ENCODE measurements at places on chromosomes 7 and 10.
A peak's percentile ranks its signal among the peaks of the same experiment; 100 is the strongest.

DNA sequence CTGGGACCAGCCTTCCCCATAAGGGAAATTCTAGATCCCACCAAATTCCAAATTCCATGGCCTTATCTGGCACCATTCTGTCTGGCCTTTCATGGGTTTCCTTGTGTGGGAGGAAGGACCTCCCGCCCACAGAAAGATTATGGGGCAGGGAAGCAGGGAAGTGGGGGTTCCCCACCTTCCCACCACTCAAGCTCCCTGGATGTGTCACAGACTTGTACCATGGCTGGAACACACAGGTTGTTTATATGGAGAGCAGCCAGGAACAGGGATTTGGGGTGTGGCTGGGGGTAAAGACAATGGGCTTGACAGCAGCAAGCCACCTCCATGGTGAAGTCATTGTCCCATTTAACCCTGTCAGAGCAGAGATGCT is 18.3 kb downstream of the UNC5B start:
- DNase-seq: no peak

GRCh38 chr7:99253369-99253768 is 19.3 kb upstream of the MYH16 start:
- no peak for DNase-seq

DNA sequence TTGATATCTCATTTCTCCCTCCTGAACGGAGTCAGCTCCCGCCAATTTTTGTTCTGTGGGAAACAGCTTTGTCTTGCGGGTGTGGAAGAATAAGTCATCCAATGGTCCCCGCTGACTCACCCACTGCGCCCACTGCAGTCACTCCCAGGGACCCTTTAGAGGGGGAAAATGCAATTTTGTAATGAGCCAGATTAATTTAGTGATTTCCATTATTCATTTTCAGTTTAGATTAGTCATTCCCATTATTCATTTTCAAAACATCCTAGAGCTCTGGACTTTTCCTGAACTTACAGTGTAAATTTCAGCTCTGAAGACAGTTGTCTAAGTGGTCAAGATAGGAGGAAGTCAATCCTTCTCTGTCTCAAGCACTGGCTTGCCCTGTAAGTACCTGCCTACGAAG is 154.9 kb upstream of the TMEM72 start:
- no peak for DNase-seq

GRCh38 chr10:120453886-120454285 is 3.1 kb upstream of the PLPP4 start:
- no peak for DNase-seq

- no peak for DNase-seq
Observed at GRCh38 chr10:127922675-127923366, 15.9 kb downstream of the PTPRE start.

DNA sequence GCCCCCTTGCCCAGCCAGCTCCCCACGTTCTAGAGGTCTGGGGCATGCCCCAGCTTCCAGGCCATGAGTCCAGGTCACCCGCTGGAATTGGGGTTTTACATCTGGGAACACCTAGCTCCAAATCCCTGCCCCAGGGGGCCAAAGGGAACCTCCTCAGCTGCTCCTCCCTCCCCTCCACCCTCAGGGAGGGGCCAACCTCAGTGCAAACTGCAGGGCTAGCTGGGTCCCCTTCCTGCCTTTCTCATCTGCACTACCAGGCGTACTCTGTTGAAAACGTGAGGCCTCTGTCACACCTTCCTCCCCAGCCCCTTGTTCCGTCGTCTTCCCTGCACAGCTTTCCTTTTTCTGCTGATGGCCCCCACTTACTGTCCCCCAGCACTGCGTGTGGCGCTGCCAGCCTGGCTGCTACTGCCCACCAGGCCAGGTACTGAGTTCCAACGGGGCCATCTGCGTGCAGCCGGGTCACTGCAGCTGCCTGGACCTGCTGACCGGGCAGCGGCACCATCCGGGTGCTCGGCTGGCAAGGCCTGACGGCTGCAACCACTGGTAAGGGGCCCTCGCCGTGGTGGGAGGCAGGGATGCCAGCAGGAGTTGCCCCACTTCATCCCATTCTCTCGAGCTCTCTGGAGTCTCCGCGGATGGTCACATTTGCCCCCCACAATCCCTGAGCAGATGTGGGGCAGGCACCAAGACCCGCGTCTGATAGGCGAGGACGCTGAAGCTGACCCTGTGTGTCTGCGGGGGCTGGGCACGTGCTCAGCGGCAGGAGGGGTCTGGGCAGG is 24.7 kb upstream of the ZNF862 start:
- DNase-seq: no peak

- peak; percentile 15 for DNase-seq
Observed at GRCh38 chr7:142384493-142384922, 126.7 kb upstream of the PRSS58 start.

- DNase-seq: peak; percentile 23
Observed at GRCh38 chr7:132049462-132050304, 493.3 kb upstream of the PODXL start.

DNA sequence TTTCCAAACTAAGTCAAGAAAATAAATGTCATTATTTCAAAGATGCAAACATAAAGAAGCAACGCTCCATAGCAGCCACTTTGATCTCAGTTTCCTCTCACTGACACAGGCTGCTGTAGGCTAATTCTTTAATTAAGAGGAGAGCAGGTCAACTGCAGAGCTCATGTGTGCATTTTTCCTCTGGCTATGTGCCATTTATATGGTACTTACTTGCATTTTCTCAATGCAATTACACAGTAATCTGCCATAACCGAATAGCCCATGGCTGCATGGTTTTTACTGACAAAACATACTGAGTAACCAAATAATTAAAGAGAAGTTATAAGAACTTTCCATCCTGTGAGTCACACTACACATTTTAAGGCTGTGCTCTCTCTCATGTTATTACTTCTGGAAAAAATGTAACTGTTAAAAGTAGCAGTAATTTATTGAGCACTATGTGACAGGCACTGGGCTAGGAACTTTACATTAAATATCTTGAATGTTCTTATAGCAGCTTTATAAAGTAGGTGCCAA is 122.0 kb downstream of the ELAPOR2 start:
- no peak for DNase-seq

DNA sequence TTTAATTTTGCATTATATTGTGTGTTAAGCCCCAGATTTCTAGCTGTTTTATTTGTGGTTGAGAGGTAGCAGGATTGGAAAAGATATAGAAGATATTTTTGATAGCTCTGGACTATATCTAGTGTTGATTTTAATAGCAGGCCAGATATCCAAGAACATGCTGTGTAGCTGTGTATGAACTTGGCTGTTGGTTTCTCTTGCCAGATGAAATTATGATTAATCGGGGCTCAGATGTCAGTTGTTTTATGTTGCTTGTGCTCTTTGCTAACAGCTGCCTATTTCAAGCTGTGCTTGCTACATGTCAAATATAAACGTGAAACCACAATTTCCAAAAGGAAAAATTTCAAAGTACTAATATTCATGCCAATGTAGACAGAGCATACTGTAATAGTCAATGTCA is 141.1 kb downstream of the GRM3 start:
- DNase-seq: no peak

- no peak for DNase-seq
Observed at GRCh38 chr10:20970708-20971107, 73.6 kb upstream of the NEBL start.

DNA sequence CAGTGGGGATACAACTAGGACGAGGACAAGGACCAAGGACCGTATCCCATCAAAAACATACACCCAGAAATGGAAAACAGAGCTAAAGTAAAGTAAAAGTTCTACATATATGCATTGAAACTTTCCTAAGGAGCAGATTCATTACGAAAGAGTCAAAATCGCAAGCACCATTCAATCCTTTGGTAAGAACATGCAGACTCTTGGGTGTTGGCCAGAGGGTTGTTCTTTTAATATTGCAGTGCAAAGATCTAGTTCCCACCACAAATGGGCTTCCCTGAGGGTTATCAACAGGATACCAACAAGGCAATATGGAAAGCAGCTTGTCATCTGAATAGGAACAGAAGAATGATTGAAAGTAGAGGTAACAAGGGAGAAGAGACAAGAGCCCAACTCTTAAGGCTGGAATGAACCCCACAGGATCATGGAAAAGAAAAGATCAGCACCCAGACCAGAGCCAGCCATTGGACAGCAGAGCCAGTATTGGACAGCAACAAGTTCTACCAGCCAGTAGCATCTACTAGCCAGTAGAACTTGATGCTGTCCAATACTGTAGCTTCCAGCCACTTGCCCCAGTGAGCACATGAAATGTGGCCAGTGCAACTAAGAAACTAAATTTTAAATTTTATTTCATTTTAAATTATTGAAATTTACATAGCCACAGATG is 66.0 kb downstream of the OSBPL3 start:
- DNase-seq: no peak

DNA sequence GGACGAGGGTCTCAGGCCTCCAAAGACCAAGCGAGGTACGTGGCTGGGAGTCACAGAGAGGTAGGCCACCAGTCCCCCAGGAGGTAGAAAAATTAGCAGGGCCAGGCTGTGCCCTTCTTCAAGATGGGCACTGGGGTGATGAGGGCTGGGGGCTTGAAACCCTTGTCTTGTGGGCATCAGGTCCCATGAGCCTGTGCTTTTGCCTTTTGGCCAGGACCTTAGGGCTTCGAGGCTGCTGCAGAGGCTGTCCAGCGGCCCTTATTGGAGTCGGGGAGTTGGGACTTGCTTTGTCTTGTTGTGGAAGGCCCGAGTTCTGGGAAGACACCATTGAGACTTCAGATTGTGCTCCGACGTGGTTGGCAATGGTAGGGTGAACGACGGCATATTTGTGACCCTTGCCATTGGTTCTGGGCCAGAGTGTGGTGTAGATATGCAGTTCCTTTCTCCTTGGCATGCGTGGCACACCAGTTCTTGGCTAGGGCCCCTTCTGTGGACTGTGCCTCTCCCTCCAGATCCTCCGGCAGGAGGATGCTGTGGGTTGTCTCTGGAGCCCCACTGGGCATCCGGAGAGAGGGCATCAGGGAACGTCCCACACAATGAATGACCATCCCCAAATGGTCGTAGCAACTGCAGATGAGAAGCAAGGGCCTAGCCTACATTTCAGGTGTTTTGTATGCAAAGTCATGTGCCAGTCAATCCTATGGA is 931 bp downstream of the SH2D4B start:
- DNase-seq: no peak

DNA sequence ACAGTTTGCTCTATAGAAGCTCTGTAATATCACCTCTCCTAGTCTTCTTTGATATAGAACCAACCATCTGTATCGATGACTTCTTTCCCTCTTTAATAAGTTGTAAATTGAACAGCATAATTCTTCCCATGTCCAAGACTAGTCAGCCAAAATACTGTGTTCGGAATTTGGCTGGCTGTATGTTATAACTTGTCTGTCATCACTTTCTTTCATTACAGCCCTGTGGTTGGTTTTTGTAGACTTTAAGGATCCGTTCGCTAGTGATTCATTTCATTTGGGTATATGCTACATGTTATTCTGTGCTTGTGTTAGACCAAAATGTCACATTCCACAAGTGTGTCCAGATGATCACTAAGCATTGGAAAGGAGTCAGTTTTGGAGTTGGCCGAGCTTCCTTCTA is 155.4 kb upstream of the ITGB1 start:
- no peak for DNase-seq

DNA sequence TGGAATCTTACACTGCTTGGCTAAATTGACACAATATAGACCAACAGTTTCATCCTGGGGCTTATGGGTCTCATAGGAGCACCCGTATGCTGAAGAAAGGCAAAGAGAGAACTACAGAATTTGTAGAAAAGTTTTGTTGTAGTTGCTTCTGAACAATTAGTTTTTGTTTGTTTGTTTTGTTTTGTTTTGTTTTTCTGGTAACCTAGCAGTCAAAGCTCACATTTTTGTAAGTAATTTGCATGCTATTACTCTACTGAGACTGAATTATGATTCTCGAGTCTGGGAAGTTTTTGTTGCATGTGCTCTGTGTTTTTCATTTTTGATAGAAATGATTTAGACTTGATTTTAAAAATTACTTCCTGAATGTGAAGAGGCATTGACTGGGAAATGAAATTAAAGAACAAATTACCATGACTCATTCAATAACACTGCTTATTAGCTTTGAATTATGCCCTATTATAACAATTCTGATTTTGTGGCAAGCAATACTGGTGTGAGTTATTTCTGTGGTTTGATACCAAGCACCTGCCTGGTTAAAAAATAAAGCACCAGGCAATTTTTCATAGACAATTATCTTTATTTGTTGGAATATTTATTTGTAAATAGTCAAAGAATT is 438 bp downstream of the LSMEM1 start:
- DNase-seq: no peak

GRCh38 chr7:29230871-29231345 is 36.3 kb downstream of the CHN2 start:
- DNase-seq: no peak

GRCh38 chr10:13823709-13824405 is 237.1 kb downstream of the PRPF18 start:
- DNase-seq: no peak

DNA sequence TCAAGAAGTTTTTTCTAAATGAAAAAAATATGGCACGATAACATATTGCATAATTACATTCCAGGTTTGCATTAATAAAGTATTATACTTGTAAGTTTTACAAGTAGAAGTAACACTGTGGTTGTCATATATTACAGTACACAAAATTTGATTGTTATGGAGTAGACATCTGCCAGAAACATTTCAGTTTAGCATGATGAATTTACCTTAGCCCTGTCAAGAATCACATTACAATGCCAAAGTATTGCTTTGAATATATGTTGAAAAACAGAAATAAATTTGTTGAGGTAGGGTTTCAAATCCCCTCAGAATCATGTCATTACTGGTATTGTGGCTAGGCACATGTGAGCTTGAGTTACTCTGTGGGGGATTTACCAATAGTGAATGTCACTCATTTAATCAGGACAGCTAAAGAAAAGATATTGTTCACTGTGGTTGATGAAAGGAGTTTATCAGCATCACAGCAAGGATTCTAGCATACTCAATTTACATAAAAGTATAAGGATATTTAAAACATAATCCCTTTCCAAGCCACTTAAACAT is 112.1 kb downstream of the MDFIC start:
- DNase-seq: no peak

GRCh38 chr10:62244785-62245467 is 23.7 kb downstream of the RTKN2 start:
- no peak for DNase-seq

DNA sequence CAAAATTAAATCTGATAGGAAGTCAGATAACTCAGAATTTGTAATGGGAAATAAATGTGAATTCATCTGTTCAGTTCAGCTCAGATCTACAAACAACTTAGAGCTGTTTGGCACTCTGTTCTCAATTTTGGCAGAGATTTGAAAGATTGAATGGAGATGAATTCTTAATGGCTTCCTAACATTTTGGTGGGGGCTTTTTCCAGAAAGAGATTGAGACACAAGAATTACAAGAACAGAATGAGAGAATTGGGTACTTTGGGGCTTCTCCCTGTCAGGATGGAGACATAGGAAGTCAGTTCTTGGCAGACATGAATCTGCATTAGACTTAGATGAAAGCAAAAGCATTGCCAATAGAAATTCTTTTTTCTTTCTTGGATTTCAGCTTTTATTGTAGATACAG is 39.0 kb upstream of the PTPRZ1 start:
- DNase-seq: no peak

GRCh38 chr10:470339-471003 is 219.0 kb downstream of the DIP2C start:
- DNase-seq: no peak

DNA sequence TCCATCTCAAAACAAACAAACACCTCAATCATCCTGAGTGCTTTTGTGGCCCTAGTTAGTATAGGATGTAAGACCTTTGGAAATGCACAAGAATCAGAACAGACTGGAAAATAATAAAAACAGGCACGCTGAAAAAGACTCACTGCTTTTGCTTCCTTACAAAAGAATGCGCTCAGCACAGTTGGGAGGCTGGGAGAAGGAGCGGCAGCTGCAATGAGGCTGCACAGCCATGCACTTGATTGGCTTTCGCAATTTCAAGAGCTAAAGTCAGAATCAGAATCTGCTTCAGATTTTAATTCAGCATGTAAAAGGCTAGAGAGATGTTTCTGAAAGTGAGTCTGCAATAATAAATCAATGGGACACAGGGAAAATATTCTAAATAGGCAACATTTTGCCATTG is 97.2 kb downstream of the FRMD4A start:
- DNase-seq: no peak
